T-helper 9 cell (primary cell): ENCODE measurements at places on chromosomes 16 and 17.
A peak's percentile ranks its signal among the peaks of the same experiment; 100 is the strongest.

- DNase-seq: no peak
Observed at GRCh38 chr16:19393226-19394111, 24.2 kb upstream of the TMC5 start.

DNA sequence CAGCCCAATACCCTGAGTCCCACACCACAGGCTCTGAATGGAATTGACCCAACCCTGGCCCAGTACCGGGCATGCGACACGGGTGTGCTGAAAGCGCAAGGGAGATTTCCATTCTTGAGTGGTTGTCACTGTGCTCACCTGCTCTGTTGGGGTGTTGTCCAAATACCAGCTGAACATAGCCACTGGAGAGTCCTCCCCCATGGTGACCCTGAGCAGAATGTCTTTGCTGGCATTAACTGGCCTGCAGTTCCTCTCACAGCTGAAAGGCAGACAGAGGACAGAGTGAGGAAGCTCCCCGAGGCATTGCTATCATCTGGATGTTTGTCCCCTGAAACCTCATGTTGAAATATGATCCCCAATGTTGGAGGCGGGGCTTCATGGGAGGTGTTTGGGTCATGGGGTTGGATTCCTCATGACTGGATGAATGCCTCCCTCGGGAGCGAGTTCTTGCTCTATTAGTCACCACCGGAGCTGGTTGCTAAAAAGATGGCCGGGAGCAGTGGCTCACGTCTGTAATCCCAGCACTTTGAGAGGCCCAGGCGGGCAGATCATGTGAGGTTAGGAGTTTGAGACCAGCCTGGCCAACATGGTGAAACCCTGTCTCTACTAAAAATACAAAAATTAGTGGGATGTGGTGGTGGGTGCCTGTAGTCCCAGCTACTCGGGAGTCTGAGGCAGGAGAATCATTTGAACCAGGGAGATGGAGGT lies 57.3 kb upstream of the BCO1 start:
- DNase-seq: no peak

- no peak for DNase-seq
Observed at GRCh38 chr17:63646488-63646806, 24.2 kb downstream of the MAP3K3 start.

GRCh38 chr16:86533767-86534351 lies 21.2 kb downstream of the MTHFSD start:
- no peak for DNase-seq

GRCh38 chr16:79599837-79600637 lies 500 bp downstream of the MAF start:
- peak; percentile 51 for DNase-seq

DNA sequence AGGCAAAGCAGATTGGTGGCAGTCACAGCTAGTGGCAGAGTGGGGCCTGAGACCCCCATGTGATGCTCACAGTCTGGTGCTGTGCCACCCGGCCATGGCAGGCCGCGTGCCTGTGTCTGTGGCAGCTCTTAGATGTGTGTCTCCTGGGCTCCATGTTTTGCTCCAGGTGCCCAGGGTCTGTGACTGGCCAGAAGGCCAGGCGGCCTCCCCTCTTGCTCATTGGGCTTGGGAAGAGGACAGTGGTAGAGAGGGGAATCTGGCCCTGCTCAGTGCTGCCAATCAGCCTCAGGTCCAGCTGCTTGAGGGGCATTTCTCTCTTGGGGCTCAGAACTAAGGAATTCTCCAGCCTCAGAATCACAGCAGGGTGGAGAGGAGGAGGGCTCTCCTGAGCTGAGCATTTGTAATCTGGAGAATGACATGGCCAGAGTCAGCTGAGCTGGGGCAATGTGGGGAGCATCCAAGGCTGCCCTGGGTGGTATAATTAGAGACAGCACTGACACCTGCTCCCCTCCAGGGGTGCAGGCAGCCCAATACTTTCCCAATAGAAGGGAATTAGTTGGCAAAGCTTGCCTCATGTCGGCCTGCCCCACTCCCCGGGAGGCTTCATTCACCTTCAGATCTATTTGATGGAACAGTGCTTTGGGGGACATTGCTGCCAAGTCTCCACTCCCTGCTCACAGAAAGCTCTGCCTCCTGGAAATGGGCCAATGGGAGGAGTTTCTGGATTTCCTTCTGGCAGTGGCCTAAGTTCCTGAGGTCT lies 2.7 kb upstream of the LASP1NB start:
- no peak for DNase-seq

- DNase-seq: no peak
Observed at GRCh38 chr17:74452841-74453661, 13.4 kb upstream of the CD300A start.

DNA sequence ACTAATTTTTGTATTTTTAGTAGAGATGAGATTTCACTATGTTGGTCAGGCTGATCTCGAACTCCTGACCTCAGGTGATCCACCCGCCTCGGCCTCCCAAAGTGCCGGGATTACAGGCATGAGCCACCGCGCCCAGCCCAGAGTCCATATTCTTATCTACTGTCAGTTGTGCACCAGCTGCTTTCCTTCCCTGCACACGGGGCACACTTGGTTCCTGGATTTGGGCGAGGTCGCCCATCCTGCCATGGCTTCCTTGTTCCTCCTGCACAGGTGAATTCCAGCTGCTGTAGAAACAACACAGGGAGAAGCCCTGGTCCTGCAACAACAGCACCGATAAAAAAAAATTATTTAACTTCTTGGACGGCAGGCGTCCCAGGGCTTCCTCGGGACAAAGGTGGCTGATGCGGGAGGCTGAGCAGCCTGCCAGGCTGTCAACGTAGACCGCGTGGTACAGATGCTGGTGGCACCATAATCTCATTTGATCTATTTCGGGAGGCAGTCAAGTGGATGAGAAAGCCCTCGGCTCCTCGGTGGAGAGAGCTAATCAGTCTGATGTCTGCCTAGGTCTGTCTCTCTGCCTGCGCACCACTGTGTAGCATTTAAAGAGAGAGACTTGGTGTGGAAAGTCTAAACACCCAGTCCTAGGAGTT lies 19.1 kb downstream of the RGS9 start:
- no peak for DNase-seq
